Stimulated activated CD4-positive, alpha-beta T cell treated with anti-CD3 and anti-CD28 coated beads, Interleukin-2, amount 100 ng/mL, for 48 hours (primary cell): ENCODE measurements at places on chromosomes 1 and 21.

DNA sequence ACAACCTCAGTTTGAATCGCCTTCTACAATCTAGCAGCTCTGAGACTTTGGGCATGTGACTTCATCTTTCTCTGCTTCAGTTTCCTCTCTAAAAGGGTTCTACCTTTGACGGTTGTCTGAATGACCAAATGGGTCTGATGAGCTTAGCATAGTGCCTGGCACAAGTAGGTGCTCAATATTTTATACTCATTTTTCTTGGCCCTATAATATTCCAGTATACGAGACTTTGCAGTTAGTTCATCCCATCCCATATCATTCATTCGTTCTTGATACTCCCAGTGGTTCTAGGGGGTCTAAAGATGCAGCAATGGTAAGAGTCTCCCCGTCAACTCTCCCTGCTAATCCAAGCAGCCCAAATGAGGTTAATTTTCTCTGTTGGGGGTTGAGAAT lies 67.6 kb downstream of the ALPL start:
- no peak for DNase-seq

DNA sequence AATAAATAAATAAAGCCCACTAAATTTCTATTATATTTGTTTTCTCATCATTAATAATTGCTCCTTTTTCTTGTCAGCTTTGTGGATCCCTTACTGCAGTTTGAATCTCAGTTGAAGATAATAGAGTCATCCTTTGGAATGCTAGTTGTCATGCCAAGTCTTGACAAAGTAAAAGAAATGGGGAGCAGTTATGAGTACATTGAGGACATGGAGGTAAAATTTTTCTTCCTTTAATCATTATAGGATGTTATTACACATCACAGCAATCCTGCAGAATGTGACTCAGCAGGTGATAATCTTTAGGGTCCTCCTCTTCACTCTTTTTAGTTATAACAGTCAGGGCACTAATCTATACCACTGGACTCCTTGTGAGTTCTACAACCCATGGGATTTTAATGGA lies 24.1 kb downstream of the MROH9 start:
- no peak for DNase-seq

DNA sequence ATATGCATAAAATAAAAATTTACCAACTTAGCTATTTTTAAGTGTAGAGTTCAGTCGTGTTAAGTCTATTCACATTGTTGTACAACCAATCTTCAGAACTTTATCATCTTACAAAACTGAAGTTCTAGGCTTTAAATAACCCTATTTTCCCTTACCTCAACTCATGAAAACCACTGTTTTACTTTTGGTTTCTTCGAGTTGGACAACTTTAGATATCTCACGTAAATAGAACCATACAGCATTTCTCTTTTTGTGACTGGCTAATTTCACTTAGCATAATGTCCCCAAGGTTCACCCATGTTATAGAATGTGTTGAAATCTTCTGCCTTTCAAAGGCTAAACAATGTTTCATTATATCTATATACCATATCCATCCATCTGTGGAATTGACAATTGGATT lies 819.0 kb upstream of the ADGRL4 start:
- DNase-seq, result no peak

GRCh38 chr1:16451841-16452528 lies 11.5 kb downstream of the NECAP2 start:
- no peak for DNase-seq

- no peak for DNase-seq
Measured at GRCh38 chr1:224170748-224171478, 12.1 kb upstream of the DEGS1 start.

DNA sequence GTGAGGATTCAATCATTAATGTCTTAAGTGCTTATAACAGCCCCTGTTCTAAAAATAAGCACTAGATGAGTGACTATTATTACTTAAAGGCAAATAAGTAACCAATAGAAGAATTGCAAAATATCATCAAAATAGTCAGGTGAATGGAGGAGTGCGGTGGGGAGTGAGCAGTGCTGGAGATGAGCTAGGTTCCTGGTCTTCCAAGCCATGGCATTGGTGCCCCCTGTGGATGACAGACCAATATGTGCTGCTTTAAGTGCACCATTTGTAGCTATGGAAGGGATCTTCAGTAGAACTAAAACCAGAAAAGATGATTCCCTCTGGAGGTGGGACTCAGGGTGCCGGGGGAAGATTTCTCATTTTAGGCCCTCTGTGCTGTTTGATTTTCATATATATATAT lies 46.1 kb upstream of the SLC30A1 start:
- DNase-seq, result no peak

DNA sequence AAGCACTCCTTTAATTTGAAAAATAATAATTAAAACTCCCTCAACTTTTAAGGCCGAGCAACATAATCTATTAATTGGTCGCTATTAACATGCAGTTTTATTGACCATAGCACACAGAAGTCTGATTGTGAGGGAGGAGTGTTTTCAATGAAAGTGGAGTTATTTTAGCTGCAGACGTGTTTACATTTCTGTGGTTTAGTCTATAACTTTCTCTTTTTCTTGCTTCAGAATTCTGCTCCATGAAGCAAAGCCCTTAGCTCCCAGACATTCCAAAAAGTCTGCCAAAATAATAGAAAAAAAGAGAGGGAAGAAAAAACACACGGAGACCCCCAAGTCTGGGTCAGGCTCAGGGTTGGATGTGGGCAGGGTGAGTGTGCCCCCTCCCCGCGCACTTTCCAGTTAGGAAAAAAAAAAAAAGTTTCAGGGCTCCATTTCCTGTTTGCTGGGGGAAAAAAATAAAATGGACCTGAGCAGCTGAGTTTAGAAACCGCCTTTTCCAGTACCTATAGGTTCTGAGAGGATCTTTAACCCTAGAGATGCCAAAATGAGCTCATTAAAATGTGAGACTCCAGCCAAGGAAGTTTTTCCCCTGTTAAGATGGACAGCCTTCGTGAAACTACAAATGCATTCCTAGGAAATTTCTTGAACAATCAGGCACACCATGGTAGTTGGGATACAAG lies 143.7 kb upstream of the ETS2 start:
- DNase-seq, result no peak

DNA sequence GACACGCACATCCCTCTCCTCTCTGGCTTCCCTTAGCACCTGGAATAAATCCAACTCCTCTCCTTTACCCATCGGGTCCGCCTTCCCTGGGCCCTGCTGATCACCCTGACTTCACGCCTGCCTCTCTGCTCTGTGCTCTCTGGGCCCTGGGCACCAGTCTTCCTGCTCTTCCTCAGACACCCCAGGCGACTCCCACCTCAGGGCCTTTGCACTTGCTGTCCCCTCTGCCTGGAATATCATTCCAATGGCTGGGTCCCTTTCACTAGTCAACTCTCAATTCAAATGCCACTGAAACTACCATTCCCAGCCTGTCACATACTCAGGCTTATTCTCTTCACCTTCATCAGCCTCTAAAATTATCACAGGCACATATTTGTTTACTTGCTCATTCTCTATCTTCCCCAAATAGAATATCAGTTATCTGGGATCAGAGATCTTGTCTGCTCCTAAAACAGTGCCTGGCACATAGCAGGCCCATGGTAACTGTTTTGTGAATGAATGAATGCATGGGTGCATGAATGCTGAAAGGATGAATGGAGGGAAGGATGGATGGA lies 27.2 kb upstream of the SELENON start:
- DNase-seq, result no peak

GRCh38 chr1:204089044-204089751 lies 16.3 kb downstream of the SOX13 start:
- no peak for DNase-seq

DNA sequence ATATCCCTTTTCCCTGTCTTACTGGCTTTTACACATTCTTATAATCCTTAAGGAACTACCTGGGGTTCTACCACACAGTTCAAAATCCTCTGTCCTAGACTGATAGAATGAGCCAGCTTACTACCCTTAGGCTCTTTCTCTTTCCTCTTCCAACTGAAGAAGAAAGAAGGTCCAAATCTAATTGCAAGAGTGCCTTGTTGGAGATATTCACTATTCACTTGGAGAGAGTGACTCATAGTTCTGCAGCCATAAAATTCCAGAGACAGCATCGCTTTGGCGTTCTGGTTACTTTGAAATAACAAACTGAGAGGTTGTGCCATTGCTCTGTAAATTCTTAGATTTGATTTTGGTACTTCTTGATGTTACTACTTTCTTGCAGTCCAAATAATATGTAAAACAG lies 4.2 kb downstream of the CADM3 start:
- no peak for DNase-seq

- no peak for DNase-seq
Measured at GRCh38 chr1:29789910-29790247, 553.6 kb downstream of the PTPRU start.

- no peak for DNase-seq
Measured at GRCh38 chr1:77179632-77180031, 39.6 kb downstream of the PIGK start.

- no peak for DNase-seq
Measured at GRCh38 chr1:43460988-43461693, 7.4 kb upstream of the HYI start.
